ENCODE measurements at places on chromosomes 6 and 20.

DNA sequence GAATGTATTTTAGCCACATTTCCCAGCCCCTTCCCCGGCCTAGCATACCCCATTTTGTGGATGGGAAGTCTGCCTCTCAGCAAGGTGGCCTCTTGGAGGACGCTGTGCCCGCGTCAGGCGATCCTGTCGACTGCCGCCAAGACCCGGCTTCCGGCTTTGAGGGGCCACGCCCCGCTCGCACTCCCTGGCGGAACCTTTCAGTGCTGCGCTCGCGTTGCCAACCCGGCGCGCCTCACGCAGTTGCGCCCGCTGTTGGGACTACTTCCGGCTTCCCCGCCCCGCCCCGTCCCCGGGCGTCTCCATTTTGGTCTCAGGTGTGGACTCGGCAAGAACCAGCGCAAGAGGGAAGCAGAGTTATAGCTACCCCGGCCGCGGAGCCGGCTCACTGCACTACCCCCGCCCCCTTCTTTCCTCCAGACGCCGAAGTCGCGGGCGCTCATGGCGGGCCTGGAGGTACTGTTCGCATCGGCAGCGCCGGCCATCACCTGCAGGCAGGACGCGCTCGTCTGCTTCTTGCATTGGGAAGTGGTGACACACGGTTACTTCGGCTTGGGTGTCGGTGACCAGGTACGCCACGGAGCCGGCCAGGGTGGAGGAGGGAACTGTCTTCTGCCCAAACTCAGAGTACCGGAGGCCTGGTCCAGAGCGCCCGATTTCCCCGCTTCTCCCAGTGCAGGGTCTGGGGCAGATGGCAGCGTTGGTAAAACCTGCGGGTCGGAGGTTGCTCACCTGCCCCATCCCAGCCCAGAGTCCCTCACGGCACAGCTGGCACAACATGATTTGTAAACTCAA lies at the start of gene PSMF1:
Gene PSMF1 (plus strand): TSS at position 267 of the 792 bp plus-strand sequence. CDS start 172 bp downstream, at position 439.
- DNase-seq = peak; percentile 94

GRCh38 chr20:48051794-48052474 lies 266.7 kb upstream of the SULF2 start:
- no peak for DNase-seq

GRCh38 chr6:136897071-136897470 lies 25.0 kb upstream of the SLC35D3 start:
- DNase-seq = no peak

- no peak for DNase-seq
Observed at GRCh38 chr6:29490055-29490454, 2.3 kb upstream of the MAS1L start.

- DNase-seq = no peak
Observed at GRCh38 chr6:35719830-35720733, 16.8 kb upstream of the ARMC12 start.

- no peak for DNase-seq
Observed at GRCh38 chr6:5098501-5099270, 13.5 kb downstream of the PPP1R3G start.

GRCh38 chr6:121886223-121886830 lies 450.9 kb downstream of the GJA1 start:
- no peak for DNase-seq

- DNase-seq = no peak
Observed at GRCh38 chr6:30840935-30841643, 43.2 kb upstream of the DDR1 start.

DNA sequence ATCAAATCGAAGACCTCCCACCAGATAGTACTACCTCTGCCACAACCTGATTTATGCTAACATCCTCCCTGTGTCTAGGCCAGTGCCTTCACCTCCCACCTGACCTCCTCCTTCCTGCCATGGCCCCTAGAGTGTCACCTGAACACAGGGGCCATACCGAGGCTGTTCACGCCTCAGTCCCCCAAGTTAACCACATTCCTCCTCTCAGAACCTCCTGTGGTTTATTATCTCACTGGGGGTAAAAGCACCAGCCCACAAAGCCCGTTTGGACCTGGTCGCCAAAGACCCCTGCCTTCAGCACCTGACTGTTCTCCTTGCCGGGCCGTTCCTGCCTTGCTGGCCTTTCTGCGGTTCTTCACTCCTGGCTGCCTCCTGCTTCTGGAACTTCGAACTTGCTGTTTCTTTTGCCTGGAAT lies 13.7 kb downstream of the MAS1 start:
- DNase-seq = no peak

GRCh38 chr6:148307405-148307804 lies 35.2 kb upstream of the SASH1 start:
- DNase-seq = no peak

GRCh38 chr6:37560737-37561103 lies 61.0 kb upstream of the CCDC167 start:
- no peak for DNase-seq

DNA sequence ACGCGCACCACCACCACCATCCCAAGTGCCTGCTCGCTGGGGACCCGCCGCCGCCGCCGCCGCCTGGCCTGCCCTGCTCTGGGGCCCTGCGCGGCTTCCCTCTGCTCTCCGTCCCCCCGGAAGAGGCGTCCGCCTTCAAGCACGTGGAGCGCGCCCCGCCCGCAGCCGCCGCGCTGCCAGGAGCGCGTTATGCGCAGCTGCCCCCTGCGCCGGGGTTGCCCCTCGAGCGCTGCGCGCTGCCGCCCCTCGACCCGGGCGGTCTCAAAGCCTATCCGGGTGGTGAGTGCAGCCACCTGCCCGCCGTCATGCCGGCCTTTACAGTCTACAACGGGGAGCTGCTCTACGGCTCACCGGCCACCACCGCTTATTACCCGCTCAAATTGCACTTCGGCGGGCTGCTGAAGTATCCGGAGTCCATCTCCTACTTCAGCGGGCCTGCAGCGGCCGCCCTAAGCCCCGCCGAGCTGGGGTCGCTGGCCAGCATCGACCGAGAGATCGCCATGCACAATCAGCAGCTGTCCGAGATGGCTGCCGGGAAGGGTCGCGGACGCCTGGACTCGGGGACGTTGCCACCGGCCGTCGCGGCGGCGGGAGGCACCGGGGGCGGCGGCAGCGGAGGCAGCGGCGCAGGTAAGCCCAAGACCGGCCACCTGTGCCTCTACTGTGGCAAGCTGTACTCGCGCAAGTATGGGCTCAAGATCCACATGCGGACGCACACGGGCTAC lies 7.2 kb downstream of the PRDM13 start:
- no peak for DNase-seq

DNA sequence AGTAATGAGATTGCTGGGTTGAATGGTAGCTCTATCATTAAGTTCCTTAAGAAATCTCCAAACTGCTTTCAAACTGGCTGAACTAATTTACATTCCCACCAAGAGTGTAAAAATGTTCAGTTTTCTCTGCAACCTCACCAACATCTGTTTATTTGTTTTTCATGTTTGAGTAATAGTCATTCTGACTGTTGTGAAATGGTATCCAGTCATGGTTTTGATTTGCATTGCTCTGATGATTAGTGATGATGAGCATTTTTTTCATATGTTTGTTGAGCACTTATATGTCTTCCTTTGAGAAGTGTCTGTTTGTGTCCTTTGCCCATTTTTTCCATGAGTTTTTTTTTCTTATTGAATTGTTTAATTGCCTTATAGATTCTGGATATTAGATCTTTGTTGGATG lies 24.9 kb downstream of the DEFB125 start:
- no peak for DNase-seq

GRCh38 chr6:19892260-19892659 lies 55.1 kb downstream of the ID4 start:
- DNase-seq = no peak

- DNase-seq = no peak
Observed at GRCh38 chr20:59792300-59792699, 141.1 kb downstream of the SYCP2 start.

DNA sequence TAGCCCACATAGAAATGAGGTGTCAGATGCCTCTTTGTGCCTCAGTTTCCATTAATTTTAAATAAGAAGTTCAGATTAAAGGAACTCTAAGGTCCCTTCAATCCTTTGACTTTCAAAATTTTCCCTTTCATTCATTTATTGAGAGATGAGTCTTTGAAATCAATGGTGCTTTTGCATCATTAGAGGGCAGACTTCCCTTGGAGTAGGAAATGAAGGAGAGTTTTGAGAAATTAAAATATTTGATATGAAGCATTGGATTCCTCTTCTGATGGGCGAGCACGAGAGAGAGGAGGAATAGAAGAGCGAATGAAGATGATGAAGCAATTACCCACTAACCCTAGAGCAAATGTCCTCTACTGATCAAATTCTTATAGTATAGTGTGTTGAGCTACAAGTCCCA lies 105.7 kb downstream of the EDN1 start:
- no peak for DNase-seq

DNA sequence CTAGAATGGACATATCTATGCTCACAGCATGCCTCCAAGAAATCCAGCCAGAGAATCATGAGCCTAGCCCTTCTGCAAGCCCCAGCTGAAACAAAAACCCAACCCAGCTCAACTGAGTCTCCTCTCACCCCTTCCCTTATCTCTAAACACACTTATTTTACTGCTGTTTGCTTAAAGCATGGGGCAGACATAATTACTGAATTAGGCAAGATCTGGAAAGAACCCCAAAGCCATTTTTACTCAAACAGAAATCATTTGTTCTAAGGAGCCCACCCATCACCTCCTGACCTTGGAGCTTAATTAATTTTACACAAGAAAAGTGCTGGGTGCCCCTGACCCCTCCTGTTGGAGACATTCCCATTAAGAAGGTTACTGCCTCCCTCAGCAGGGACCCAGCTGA lies 291.6 kb downstream of the MAFB start:
- no peak for DNase-seq

- no peak for DNase-seq
Observed at GRCh38 chr20:4925842-4926530, 75.3 kb downstream of the SLC23A2 start.

GRCh38 chr6:123053602-123054225 lies 57.7 kb downstream of the CLVS2 start:
- no peak for DNase-seq

DNA sequence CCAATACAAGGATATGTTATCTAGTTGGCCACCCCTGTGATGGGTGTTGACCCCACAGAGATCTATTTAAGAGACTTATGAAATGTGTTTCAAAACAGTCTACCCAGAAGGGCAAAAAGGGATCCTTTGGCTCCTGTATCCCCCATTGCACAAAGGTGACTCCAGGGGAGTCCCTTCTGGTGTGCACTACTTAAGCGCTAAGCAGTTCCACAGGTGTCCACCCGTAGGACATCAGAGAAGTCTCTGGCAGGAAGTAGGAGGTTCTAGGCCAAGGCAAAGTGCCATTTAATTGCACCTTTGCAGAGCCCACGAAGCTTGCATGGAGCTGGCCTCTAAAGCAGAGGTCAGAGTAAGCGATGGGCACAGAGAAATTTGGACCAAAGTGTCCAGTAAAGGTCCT lies 147.7 kb downstream of the MRPL14 start:
- DNase-seq = no peak

- DNase-seq = no peak
Observed at GRCh38 chr6:11699576-11699975, 79.0 kb downstream of the ADTRP start.

DNA sequence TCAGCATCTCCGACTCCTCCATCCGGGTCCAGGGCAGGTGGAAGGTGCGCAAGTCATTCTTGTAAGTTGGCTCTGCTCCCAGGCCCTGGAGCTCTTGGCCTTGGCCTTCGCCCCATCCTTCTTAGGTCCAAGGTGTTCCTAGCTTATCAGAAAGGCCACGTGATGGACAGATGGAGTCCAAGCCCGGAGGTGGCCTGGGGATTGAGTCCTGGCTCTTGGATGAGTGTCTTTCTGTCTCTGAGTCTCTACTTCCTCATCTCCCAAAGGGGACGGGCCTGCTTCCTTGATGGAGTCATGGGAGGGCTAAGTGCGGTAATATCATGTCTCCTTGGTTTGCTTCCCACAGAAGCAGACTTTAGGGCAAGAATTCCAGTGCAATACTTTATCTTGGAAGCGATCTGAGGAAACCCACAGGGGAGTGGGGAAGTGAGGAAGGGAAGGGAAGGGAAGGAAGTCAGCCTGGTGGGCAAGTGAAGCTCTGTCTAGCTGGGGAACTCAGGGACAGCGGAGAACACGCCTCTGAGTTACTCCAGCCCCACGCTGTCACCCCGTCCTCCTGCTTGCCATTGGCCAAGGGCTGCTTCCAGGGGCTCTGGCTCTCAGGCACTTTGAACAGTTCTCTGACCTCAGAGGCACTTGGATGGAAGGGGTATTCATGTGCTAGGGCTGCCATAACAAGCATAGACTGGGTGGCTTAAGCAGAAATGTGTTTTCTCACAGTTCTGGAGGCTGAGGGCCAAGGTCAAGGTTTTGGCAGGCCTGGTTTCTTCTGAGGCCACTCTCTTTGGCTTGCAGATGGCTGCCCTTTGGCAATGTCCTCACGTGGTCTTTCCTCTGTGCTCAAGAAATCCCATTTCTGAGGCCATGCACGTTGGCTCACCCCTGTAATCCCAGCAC lies 4.8 kb downstream of the LBP start:
- no peak for DNase-seq

DNA sequence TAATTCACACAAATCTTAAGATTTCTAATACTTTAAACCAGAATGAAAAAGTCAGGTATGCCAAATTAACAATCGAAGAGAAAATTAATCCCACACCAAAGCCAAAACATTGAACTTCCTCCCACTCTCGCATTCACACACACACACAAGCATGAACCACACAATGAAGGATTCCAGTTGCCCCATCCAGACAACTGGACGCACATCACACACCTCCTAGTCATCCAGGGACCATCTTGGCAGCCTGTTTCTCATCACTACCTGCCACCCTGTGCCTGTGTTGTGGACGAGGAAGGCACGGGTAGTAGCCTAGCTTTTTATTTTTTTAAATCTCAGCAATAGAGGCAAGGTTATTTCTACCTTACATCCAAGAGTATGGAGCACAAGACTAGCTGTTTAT lies 15.2 kb downstream of the B4GALT5 start:
- DNase-seq = no peak

DNA sequence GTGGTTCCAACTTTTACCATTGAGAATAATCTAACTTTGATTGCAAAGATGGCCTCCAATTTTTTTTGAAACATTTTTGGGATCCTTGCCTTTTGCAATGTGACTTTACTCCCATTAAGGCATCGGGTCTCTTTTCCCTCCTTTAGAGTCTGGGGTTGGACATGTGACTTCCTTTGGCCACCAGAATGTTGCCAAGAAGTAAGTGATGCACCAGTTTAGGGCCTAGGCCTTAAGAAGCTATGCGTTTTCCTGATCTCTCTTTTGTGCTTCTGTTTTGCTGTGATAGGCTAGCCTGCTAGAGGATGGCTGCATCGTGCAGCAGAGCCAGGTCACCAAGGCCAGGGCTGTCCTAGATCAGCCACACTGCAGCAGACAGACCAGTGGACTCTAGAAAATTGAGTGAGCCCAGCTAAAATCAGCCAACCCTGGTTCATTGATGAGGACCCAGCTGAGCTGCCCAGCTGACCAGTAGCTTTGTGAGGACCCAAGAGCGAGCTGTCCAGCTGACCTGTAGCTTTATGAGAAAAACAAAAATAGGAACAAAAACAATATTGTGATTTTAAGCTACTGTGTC lies 594.0 kb upstream of the JAG1 start:
- no peak for DNase-seq

GRCh38 chr6:128112494-128112893 lies 211.6 kb upstream of the THEMIS start:
- DNase-seq = no peak

- no peak for DNase-seq
Observed at GRCh38 chr6:142927904-142928303, 17.1 kb downstream of the HIVEP2 start.

Measured in effector CD4-positive, alpha-beta T cell (primary cell).